ENCODE measurements at places on chromosomes 5 and 9.

DNA sequence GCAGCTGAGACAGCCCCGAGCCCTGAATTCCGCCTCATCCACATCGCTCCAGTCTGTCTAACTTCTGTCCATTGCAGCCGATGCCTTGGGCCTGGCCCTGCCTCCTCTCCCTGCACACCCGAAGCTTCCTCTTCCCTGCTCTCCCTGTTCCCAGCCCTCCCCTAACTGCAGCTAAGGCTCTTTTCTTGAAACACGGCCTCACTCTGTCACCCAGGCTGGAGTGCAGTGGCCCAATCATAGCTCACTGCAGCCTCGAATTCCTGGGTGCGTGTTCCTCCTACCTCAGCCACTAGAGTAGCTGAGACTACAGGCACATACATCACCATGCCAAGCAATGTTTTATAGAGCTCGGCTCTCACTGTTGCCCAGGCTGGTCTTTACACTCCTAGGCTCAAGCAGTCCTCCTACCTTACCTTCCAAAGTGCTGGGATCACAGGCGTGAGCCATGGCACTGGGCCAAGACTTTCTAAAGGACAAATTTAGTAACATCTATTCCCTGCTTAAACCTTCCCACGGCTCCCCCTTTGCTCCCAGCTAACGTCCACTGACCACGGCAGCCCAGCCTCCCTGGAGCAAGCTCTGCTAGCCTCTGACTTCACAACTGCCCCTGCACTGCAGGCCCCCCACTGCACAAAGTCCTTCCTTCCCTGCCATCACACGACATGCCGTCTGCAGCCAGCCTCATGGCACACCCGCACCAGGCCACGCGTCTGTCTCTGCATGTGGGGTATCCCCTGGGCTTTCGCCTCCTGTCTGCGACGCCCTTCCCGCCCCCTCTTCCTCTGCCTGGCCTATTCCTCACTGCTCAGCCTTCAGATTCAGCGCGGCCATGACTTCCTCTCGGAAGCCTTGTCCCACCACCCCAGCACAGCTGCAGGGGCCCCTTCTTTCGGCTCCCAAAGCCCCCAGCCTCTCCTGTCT lies 28.6 kb downstream of the LAMC3 start:
- DNase-seq: no peak

GRCh38 chr9:131475956-131476776 lies 26.6 kb upstream of the POMT1 start:
- no peak for DNase-seq

GRCh38 chr9:116628716-116629115 lies 58.4 kb upstream of the TRIM32 start:
- no peak for DNase-seq

DNA sequence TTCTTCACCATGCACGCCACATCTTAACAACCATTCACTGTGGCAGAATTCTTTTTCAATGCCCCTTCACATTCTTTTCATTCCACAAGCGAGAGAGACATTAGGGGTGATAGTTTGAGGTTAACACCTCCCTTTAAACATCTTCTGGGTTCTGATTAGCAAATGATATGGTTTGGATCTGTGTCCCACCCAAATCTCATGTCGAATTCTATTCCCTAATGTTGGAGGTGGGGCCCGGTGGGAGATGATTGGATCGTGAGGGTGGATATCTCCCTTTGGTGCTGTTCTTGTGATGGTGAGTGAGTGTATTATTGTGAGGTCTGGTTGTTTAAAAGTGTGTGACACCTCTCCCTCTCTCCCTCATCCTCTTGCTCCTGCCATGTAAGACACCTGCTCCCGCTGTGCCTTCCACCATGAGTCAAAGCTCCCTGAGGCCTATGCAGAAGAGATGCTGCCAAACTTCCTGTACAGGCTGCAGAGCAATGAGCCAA lies 46.1 kb upstream of the RAI14 start:
- DNase-seq: no peak

- peak; percentile 75 for DNase-seq
Measured at GRCh38 chr5:5141625-5142525, 1.7 kb downstream of the ADAMTS16 start.

DNA sequence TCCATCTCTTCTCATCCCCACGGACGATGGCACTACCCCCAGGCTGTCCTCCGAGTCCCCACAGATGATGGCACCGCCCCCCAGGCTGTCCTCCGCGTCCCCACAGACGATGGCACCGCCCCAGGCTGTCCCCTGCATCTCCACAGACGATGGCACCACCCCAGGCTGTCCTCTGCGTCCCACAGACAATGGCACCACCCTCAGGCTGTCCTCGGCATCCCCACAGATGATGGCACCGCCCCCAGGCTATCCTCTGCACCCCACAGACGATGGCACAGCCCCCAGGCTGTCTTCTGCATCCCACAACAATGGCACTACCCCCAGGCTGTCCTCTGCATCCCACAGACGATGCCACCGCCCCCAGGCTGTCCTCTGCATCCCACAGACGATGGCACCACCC lies 57.4 kb upstream of the PTCH1 start:
- DNase-seq: peak; percentile 41

GRCh38 chr5:103092676-103093075 lies 27.3 kb downstream of the GIN1 start:
- DNase-seq: no peak

DNA sequence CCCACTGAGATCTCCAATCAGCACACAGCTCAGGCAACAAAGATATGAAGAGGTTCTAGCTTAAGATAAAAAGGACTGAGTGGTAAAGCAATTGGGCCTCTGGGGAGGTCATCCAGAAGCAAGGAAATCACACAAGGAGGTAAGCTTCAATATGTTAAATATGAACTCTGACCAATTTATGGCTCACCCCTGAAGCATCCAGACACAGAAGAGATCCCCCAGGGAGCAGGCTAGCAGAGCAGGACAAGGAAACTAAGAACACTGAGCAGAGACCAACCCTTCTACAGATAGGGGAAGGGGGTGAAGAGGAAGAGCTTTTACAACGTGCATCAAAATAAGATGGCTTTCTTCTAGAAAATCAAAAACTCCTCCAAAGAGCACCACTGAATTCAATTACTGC lies 616.2 kb downstream of the DNAH5 start:
- DNase-seq: no peak

DNA sequence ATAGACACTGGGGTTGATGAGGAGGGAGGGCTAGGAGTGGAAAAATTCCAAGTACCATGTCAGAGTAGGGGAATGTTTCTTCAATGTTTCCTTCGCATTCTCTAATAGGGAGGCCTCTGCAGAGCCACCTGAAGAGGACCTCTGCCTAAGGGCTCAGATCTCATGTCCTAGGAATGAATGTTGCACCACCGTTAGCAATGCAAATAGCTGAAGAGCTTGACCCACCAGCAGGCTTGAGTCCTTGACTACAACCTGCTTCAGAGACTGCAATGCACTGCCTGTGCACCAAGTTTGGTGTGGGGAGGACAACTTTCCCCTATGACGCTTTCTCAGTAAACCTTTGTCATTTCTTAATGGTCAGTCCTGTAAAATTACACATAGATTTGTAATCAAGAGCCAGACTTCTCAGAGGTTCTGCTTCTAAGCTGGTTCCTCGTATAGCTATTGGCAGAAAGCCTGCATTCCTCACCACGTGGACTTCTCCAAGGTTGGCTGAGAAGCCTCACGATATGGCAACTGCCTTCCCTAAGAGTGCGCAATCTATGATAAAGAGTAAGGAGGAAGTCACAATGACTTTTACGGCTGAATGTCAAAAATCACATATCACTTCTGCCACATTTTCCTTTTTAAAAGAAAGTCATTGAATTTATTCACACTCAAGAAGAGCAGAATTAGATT lies 600.7 kb upstream of the PTGER4 start:
- DNase-seq: no peak

DNA sequence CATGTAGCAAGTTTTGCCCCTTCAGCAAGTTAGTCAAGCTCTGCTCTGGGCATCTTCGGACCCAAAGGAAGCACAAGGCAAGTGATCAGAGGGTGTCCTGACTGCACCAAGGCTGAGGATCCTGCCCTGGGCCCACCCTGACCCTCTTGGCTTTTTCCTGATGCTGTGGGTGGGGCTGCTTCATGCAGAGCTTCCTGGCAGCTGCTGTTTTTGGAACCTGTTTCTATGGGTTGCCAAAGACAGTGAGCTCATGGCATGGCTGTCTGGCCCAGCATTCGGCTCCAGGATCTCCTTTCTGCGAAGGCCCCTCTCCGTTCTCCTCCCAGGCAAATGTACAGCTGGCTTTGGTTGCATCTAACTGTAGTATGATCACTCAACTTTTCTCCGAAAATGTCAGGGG lies 497.9 kb downstream of the ARHGEF28 start:
- DNase-seq: no peak

- peak; percentile 61 for DNase-seq
Measured at GRCh38 chr5:97102010-97102470, 40.4 kb downstream of the LIX1 start.

DNA sequence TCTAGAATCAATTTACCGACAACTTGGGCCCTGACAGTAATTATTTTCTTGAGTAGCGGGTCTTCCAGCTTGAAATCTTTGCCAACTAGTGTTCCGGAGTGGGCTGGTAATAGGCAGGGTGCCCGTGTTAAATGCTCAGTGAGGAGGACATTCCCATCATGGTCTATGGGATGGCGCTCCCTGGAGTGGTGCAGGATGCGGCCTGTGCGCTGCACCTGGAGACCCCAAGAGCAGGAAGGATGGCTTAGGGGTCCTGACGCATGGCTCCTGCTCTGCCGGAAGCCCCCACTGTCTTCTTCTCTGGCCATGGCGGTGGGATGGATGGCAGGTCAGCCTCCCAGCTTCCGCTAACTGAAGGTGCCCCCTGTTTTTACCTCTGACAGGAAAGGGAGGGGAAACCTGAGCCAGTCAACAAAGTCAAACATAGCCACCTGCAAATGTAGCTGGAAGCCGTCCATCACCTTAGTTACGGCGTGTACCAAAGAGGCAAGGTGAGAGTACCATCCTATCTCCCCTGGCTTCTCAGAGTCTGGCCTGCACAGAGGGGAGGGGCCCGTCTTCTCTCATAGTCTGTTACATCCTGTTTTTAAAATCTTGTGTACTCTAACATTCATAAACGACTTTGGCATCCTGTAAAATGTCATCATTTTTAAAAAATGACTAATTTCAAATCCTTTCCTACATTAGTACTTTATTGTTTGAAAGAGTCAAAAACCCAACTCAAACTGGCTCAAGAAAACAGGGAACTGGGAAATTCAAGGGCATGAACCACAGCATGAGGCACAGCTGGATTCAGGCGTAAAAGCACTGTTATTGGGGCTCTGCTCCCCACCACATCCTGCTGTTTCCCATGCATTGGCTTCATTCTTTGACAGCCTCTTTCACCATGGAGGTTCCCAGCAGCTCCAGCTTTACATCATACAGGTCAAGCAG lies 28.5 kb upstream of the UNC5A start:
- no peak for DNase-seq

DNA sequence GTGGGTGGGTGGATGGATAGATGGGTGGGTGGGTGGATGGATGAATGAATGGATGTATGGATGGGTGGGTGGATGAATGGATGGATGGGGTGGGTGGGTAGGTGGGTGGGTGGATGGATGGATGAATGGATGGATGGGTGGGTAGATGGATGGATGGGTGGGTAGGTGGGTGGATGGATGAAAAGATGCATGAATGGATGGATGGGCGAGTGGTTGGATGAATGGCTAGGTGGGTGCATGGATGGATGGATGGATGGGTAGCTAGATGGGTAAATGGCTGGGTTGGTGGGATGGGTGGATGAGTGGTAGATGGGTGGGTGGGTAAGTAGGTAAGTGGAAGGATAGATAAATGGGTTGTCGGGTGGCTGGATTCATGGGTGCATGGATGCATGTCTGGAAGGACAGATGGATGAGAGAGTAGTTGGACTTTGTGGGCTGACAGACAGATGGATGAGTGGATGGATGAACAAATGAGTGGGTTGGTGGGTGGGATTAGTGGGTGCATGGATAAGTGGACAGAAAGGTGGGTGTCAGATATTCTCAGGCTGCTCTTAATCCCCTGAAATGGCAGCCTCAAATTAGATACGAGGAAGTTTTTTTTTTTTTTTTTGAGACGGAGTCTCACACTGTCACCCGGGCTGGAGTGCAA lies 100.8 kb upstream of the SARDH start:
- no peak for DNase-seq

- DNase-seq: no peak
Measured at GRCh38 chr5:159825551-159826051, 90.7 kb upstream of the ADRA1B start.

DNA sequence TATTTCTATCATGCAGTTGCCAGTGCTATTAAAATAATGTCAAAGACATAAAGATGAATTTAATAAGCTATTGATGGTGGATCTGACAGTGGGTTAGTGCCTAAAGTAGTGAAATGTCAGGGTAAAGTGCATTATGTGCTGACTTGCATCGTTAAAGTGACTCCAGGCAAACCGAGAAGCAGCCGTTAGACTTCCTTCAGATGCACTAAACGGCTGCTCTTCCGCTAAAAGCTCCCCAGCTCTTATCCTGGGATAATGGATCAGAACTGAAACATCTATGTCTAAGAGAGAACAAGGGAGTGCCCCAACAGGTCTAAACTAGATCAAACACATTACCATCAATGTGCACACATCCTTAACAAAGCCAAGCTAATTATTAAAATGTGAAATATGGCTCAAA lies 468.2 kb downstream of the NTRK2 start:
- DNase-seq: no peak

- DNase-seq: no peak
Measured at GRCh38 chr5:132850066-132850465, 16.2 kb downstream of the GDF9 start.

DNA sequence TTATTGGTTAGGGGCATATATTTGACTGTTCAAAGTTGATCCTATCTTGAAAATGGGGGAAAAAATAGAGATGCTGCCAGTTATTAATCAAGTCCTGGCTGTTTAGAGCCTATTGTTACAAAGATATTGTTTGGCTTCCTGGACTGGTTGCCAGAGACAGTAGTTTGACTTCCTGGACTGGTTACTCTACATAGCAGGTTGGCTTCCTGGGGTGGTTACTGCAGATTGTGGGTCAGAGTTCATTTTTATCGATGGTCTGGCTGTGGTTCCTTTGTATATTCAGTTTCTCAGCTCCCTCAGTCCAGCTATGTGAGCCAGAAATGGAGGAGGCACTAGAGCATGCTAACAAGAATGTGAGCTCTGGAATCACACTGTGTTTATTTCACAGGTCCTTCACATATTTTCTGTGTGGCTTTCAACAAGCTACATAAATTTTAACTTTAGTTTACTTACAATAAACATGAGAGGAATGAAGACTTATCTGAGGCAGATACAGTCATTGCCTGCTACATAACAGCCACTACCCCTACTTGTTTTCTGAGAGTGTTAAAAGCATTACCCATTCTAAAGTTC lies 137.6 kb downstream of the TRPM3 start:
- no peak for DNase-seq

DNA sequence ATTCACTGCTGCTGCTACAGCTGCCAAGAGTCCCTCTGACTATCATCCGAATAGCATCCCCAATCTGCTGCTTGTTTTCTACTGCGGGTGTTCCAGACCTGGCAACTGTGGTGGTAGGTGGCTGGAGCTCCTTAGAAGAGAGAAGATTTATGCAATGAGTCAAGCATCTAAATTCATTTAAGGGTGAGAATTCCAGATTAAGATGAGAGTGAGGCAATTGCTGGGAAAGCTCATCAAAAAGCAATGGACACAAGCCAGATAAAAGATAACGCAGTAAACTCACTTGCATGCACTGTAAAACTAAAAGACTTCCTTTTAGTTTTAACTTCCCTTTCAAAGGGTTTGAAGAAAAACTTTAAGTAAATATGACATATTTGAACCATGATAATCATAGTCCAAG lies 3.9 kb downstream of the PLK2 start:
- no peak for DNase-seq

GRCh38 chr5:1511651-1512540 lies 11.9 kb downstream of the LPCAT1 start:
- no peak for DNase-seq

- no peak for DNase-seq
Measured at GRCh38 chr5:134145041-134145757, 30.7 kb downstream of the TCF7 start.

GRCh38 chr5:121218086-121218485 lies 633.6 kb upstream of the FTMT start:
- no peak for DNase-seq

Data from SK-N-DZ (cell line).